ENCODE measurements at places on chromosomes 11 and 22.

DNA sequence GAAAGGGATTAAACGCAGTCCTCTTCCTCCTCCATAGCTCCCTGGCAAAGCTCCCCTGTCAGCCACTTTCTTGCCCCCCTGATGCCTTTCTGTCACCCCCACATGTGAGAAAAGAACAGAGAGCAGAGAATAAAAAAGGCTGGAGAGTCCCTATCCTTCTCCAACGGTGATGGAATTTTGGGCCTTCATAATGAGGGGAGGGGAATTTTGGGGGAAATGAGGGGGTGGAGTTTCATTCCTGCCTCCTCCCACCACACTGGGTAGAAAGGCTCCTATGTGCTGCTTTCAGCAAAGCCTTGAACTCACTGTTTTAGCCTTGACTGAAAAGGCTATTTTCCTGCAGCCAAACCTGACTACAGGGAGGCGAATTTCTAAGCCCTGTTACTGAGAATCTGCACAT, 59.3 kb downstream of the C11orf58 start:
- DNase-seq, result no peak

DNA sequence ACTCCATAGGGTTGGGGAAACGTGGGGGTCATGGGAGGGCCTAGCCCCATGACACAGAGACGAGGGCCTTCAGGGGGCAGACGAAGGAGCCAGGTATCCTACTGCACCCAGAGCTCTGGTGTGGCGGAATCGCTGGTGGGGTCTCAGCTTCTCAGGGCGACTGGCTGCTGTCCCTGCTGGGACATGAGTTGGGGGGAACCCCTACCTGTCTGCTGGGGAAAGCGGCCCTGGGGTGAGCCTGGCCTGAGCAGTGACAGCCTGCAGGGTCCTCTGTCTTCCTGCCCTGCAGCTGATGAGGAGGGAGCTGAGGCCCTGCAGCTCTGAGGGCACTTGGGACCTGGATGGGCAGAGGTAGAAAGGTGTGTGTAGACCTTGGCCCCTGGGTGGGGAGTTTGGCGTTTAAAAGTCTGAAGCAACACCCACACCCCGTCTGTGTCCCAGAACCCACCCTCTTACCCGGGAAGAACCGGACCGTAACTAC, 33.6 kb upstream of the GRAMD4 start:
- no peak for DNase-seq

DNA sequence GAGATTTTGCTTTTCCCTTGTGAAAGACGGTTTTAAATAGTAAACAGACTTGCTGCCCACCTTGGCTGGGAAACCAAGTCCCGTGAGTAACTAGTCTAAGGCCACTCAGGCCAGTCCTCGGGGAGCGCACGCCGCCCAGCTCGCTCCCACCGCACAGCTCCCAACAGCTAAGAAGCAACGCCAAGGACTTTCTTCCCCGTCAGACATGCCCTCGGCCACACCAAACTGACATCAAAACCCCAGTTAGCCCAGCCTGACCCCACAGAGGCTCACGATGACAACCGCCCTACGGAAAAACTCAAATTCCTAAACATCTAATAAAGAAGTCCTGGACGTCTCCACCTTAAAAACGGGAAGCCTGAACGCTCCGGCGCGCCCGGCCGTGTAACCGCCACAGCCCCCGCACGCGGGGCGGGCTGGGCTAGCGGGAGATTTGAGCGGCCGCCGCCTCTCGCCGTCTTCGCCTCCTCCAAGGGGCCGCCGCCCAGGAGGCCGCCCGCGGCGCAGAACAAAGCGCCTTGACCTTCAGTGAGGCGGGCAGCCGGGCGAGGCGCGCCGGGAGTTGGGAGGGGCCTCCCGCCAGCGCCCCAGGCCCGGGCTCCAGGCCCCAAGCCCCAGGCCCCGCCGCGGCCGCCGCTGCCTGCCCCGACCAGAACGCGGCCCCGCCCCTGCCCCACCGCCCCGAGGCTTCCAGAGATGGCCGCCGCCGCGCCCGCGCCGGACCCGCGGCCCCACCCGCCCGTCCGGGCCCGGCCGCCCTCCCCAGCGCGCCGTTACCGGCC, 486 bp downstream of the NAP1L4 start:
- no peak for DNase-seq

DNA sequence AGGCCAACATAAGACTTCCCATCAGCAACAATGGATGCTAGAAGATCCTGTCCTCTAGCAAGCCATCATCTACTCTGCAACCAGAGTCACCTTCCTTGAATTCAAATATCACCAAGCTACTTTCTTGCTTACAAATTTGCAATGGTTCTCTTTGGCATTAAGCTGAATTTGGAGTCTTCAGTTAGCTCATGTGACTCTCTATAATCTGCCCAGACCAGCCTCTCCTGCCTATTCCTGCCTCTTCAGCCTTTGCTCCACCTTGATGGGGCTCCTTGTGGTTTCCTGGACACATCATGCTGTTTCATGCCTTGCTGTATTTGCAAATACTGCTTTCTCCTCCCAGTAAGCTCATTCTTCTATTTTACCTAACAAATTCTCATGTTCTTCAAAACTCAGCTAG, 82.3 kb downstream of the RASSF10 start:
- DNase-seq, result no peak

DNA sequence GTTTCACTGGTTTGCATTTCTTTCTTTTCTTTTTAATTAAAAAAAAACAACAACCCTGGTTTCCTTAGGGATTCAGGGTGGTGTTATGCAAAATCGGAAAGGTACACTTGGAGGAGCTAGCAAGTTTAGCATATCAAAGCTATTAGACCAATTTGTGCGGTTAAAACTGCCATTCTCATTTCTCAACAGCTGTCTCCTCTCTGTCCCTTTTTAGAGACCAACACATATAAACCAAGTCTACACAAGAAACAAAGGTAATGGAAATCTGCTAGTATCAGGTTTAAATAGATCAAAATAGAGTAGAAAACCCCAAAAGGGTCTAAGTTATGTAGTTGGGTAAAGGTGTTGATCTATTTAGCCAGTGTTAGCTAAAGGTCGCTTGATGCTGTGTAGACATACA, 1.7 kb upstream of the SESN3 start:
- no peak for DNase-seq

DNA sequence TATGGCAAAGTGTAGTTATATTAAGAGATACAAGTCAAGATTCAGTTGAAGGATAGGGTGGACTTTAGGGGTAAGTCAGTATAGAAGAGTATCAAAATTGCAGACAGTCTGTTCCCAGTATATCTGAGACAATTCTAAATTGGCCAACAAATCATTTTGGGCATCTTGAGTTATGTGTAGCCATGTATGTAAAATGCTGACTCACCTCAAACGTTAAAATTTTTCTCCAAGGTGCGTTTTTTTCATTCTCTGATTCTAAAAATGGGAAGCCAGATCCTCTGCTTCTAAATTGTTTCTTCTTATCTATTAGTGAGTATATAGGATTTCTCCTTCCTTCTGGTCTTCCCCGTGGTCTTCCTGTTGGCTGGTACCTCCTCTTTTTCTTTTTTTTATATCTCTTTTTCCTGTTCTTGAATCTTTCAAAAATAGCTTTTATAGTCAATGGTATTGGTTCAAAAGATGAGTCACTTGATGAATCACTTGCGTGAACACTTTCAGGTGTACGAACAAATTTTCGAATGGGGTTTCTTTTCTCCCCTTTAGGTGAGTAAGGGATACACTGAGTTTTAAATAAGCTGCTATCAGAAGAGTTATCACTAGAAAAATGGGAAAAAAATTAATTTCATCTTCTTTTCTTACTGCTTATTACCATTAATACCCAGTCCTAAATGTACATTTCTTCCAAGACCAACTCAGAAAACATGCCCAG, 3.2 kb downstream of the TAF1D start:
- DNase-seq, result no peak

GRCh38 chr22:19176175-19176643, 2.3 kb downstream of the SLC25A1 start:
- DNase-seq, result no peak

DNA sequence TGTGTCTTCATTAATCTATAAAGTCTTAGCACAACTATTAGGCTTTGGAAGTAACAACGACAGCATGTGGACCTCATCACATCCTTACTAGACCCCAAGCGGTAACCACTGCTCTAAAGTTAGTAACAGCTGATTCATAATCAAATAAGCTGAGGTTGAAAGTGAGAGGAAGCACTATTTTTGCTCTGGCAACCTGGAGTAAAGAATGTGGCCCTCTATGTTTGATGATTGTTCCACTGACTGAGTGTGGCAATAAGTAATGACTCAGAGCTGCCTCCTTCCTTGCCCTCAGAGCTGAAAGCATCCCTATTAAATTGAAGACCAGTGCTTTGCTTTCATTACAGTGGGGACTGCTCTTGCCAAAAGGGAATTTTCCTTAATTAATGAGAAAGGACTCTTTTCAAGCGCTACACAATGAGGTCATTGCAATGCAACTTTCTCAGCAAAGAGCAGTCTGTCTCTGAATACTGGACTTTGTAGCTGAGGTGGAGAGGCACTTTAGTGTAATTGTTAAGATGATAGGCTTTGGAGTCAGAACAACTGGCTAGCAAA, 906.1 kb upstream of the RAG2 start:
- no peak for DNase-seq

DNA sequence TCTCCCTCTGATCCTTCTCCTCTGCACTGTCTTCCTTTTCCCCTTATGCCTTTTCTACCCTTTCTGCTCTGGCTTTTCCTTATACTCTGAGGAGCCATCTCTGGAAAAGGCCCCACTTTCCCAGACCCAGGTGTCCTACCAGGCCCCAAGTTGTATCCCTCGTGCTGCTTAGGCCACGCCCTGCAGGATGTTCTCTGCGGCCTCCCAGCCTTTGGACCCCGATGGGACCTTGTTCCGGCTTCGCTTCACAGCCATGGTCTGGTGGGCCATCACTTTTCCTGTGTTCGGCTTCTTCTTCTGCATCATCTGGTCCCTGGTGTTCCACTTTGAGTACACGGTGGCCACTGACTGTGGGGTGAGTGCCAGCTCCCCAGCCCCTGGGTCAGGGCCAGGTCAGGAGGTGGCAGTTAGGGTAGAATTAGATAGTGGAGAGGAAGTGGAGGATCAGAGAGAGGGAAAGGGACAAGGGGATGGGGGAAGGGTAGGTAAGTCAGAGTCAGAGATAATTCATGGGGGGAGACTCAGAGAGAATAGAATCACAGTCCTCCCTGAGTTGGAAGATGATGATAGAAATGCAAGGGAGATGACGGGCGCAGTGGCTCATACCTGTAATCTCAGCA, 8.9 kb downstream of the PGAP2 start:
- no peak for DNase-seq

GRCh38 chr11:94840209-94840608, 72.1 kb downstream of the AMOTL1 start:
- DNase-seq, result peak; percentile 37

DNA sequence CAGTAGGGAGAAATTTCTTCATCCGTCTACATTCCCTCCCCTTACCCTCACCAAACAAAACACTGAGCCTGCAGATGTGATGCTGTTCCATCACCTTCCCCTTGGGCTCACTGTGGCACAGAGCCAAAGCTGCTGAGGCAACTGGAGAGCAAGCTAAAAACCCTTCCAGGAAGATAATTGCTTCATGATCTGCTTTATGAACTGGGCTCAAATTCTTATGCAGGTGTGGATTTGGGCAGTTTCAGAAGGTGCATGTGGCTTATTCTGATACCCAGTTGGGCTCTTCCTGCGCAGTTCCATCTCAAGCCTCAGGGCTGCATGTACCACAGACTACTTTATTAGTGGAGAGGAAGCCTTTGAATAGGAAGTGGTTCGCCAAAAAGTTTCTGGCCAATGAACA, 58.3 kb downstream of the AAMDC start:
- DNase-seq, result peak; percentile 72

DNA sequence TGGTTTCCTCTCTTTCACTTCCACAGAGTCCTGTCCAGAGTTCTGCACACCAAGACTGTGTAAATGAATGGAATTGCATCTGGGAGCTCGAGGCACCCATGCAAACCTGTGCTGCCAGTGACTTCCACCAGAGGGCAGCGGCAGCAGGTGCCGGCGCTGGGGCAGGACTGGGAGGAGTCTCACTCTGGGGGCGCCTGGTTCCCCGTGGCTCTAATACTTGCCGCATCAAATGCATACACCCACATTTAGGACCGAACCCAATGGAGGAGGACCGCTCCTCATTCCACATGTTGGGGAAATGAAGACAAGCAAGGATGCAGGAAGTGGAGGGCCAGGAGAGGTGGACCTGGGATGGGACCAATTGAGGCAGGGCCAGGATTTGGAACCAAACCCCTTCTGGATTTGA, 1.1 kb upstream of the CD6 start:
- DNase-seq, result peak; percentile 43

- no peak for DNase-seq
Observed at GRCh38 chr11:115926138-115926537, 421.9 kb upstream of the CADM1 start.

- DNase-seq, result no peak
Observed at GRCh38 chr11:71302534-71302909, 50.1 kb upstream of the SHANK2 start.

- no peak for DNase-seq
Observed at GRCh38 chr11:75105462-75105925, 8.8 kb upstream of the OR2AT4 start.

DNA sequence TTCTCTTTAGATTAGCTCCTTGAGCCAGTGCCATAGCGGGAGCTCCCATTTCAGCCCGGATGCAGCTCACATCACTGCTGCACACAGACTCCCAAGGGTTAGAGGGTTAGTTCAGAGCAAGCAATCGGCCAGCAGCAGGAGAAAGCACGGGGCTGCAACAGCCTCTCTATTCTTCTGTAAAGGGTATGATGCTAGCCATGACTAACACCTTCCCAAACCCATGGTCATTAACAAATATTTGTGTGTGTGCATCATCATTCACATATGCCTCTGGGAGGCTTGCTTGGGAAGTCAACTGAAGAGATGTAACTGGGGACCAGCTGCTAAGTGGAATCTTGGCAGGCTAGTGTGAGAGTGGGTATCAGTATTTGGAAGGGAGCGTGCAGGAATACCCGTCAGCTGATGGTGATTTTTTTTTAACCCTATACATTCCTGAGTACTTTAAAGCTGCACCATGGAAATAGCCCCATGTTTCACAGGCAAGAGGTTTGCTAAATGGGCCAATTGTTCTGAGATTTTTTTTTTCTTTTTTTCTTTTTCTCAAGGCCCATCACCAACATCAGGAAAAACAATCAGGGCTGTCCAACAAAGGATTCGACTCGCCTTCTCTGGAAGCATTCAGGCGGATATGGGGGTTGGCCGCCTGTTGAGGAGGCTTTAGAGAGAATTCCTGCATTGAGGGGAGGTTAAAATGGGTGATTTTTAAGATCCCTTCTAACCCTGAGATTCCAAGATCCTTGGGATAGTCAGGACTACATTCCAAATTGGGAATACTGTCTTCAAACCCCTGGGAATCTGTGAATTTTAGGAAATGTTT, 33.2 kb upstream of the CCDC89 start:
- peak; percentile 95 for DNase-seq

All from tongue (tissue), 3 donors.